Left ventricle myocardium inferior (tissue), 1 donor: ENCODE measurements at places on chromosomes 3 and 15.

DNA sequence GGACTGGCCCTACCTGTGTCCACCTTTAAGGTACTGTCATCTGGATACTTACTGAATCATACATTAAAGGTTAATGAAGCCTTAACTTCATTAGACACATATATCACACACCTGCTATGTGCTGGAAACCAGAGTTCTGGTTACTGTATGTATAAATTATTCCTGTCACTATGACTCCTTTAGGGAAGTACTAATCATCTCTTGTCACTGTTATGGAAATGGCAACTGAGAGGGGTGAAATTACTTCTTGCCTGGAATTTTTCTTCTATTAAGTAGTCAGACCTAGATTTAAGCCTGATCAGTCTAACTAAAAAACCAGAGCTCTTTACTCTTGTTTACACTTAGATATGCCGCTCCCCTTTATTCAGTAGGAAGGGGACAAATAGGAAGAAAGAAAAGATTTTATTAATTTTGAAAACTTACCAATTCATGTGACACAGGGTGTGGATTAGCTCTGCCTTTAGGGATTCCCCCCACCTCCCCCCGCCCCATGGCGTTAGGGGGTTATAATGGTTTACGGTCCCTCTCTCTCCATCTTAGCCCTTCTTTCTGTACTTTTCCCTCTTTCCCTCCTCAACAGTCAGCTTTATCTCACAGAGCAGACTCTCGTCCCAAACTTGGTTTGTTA, 152.5 kb downstream of the KLHL25 start:
- no peak for DNase-seq

DNA sequence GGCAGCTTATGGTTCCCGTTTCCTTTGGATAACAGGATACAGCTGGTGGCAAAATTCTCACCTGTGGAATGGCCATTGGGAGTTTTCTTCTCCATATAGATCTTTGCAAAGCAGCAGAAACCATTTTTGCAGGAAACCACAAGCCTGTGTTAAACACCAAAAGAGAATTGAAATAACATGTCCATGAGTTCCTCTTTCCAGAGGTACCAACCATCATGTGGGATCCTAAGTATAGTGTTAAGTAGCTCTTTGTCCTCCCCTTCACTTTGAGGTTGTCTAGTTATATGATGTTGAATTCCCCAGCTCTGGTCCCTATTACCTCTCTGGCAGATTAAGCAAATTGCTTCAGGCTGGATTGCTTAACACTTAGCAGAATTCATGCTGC, 94.9 kb downstream of the AKAP13 start:
- DNase-seq, result no peak

- peak; percentile 34 for DNase-seq
These were observed 44.9 kb upstream of the PLXNA1 start for GRCh38 chr3:126937973-126938372.

- no peak for DNase-seq
These were observed 246.8 kb downstream of the SLCO3A1 start for GRCh38 chr15:92100301-92100700.

DNA sequence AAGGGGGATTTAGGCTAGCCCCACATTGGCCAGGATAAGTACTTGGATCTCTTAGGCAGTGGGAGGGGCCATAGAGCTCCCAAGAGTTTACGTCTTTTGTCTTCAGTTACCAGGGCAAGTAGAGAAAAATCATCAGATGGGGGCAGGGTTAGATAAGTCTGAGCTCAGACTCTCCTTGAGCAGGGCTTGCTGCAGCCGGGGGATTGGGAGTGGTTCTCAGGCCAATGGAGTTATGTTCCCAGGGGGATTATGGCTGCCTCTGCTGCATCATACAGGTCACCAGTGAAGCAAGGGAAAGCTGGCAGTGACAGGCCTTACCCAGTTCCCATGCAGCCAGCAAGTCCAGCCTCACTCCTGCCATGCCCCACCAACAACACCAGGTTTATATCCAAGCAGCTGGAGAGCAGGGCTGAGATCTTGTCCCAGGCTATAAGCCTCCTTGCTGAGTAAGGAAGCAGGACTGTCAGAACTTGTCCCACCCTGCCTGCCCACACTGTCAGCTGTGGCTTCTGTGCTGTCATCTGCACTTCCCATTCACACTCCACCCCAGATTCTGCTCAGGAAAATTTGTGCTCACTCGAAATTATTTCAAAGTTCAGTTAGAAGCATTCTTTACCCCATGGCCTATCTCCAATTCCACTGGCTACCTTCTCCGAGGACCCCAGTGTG, 215.3 kb downstream of the FAM43A start:
- no peak for DNase-seq

- DNase-seq, result no peak
These were observed 11.7 kb upstream of the DUSP7 start for GRCh38 chr3:52068055-52068571.

DNA sequence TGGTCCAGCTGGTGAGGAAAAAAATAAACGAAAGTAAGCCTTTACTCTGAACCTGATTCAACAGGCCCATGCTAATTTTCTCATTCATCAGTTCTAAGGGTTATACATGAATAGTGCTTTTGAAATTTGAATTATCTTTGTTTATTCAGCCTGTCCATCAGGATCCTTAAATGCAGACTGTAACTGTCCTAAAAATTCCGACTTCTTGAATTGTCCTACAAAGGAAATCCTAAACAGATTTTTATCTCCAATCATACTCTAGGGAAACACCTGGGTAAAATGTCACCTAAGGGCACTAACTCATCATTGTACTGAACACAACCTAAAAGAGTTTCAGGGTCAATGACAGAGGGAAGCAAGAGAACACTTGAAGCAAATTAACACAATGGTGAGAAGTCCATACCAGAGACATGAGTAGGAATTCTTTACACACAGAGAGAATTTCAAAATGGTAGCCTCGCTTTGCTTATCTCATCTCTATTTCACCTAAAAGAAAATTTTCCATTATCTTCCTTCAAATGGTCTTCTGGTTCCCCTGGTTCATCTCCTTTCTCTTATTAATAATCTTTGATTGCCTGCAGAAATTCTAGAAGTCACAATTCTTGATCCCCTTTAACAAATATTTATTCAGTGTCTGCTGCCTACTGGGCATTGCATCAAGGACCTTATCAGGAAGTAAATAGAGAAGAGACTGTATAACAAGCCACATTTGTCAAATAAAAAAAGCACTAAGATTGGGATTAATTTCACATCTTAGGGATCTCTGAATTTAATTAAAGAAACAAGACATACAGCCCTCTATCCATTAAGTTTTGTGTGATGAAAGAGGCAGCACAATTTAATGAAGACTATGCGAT, 182.7 kb downstream of the MEIS2 start:
- no peak for DNase-seq

GRCh38 chr3:132563420-132564069, 33.5 kb upstream of the ACKR4 start:
- no peak for DNase-seq
